ENCODE measurements at places on chromosomes 11 and 22.

DNA sequence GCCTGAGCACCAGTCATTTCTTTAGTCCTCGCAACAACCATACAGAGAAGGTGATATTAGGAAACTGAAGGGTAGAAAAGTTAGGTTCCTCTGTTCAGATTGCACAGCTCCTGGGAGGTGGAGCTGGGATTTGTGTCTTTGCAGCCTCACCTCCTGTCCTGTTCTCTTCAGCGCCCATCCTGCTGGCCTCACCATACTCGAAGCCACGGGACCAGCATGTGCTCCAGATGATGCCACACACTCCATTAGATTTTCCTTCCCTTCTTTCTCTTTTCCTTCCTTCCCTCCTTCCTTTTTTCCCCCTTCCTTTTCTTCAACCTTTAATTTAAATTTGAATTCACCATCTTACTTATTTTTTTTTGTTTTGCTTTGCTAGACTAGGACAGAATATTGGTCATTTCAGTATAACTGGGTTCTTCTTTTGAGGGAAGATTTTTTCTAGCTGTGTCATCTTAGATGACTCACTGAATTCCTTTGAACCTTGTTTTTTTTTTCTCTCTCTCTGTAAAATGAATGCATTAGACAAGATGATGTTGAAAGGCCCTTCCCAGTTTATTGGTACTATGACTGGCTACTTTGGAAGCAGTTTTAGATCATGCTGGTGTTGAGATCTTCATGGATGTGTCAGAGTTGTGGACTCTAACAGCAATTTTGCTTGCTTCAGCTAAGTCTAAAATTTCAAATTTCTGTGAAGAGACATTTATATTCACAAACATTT is 662.5 kb upstream of the TENM4 start:
- no peak for DNase-seq

- no peak for DNase-seq
Observed at GRCh38 chr22:45934659-45935341, 42.2 kb downstream of the WNT7B start.

DNA sequence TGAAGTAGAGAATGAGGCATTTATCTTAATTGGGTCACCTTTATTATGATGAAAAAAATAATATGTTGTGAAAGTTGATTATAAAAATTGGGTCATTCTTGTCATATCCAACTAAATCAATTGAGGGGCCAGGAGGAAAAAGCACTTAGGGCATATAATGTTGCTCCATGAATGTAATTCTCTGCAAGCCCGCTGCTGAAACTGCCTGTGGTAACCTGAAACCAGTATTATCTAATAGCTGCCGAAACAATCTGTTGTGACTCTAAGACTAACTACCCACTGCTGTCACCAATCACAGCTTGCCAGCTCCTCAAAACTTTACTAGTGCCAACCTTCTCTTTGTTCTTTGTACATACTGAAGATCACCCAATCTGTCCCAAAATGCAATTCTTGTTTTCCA is 115.8 kb downstream of the ATG16L2 start:
- no peak for DNase-seq

DNA sequence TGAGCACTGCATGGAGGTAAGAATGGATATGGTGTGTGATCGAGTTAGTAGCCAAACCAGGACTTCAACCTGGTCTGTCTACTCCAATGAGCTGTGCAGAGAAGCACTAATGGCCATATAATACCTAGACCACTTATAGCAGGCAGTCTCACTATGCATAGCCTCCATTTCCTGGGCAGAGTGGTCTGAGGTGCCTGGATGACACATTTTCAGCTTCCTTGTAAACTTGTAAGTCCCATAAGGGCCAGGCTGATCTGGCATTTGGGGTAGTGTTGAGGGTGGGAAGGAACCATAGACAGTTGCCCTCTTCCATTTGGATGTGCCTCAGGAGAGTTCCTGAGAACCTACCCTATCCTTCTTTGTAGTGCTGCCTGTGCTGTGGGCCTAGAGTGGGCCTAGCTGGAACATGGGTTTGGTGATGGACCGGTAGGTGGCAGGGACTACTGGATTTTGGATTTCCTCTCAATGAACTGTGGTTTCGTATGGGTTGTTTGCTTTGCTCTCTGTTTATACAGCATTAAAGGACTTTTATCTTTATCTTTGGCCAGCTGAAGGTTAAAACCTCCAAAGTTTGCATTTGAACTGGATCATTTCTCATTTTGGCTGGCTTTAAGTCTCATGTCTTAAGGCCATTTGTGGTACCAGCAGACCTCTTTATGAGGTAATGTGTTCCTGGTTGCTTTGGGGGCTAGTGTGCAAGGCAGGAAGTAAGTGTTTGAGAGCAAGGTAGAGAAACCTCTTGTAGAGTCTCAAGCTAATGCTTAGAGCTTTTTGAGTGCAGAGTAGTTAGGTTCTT is 86.9 kb downstream of the STIM1 start:
- DNase-seq = no peak

- DNase-seq = no peak
Observed at GRCh38 chr11:110491577-110492320, 62.0 kb downstream of the FDX1 start.

- DNase-seq = no peak
Observed at GRCh38 chr22:27476729-27477128, 324.8 kb downstream of the MN1 start.

- peak; percentile 51 for DNase-seq
Observed at GRCh38 chr11:76234416-76235232, 28.3 kb upstream of the WNT11 start.

GRCh38 chr11:47183969-47184368 is 2.3 kb downstream of the PACSIN3 start:
- no peak for DNase-seq

- DNase-seq = no peak
Observed at GRCh38 chr11:13145461-13145860, 132.1 kb upstream of the BMAL1 start.

DNA sequence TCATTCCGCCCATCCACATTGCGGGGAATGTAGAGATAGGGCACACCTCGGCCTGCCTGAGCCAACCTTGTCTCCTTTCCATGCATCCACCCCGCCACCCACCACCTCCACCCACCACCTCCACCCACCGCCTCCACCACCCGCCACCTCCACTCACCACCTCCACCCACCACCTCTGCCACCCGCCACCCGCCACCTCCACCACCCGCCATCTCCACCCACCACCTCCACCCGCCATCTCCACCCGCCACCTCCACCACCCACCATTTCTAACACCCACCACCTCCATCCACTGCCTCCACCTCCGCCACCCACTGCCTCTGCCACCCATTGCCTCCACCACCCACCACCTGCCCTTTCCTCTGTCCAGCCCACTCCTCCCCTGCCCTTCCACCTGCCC is 78.4 kb downstream of the IGLL1 start:
- no peak for DNase-seq

DNA sequence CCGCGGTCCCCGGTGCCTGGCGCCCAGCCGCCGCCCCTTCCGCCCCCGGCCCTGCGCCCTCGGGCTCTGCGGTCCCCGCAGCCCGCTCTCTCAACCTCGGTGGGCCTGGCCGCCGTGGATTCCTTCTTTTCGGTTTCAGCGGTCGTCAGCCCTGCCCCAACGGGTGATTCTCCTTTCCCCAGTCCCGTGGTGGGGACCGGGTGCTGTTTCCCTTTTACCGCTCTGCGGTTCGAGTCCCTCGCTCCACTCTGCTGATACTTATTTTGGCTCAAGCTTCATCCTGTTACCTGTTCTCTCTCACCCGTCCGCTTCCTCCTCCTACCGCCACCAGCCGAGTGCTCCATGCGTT is 494 bp downstream of the ZDHHC5 start:
- DNase-seq = peak; percentile 41

DNA sequence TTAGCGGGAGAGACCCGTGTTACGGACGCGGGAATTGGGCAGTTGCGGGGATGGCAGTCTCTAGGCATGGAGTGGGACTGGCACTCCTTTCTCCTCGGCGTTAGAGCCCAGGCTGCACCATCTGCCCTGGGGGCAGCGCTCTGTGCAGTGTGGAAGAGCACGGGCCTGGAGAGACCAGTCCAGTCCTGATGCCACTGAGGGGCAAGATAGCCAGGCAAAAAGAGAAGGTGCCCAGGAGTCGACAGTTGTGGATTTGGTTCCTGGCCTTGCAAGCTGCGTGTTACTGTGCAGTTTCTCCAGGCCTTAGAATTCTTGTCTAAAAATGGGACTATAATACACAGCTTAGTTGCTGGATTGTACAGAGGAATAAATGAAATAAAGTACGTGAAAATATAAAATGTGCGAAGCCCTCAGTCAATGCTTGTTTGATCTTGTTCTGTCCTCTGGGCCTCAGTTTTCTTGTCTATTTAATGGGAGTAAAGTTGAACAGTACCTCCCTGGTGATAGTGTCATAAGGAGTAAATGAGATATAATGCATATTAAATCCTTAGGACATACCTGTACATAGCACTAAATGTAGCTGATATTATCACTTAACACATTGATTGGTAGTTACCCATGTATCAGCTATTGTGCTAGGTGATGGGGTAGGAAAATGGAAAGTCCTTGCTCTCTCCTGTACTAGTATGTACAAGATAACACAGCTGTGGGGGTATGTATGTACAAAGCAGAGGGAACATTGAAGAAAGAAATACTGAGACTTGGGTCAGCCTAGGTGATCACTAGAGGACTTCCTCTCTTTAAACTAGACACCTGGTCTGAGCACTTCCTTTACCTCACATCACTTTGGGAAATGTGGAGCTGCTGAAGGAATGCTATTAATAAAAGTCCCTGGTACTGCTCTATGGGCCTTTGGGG is 1.2 kb downstream of the ATXN10 start:
- no peak for DNase-seq

- DNase-seq = no peak
Observed at GRCh38 chr11:61764606-61765260, 12.3 kb downstream of the MYRF start.

- DNase-seq = no peak
Observed at GRCh38 chr11:93570759-93571413, 27.7 kb upstream of the SMCO4 start.

DNA sequence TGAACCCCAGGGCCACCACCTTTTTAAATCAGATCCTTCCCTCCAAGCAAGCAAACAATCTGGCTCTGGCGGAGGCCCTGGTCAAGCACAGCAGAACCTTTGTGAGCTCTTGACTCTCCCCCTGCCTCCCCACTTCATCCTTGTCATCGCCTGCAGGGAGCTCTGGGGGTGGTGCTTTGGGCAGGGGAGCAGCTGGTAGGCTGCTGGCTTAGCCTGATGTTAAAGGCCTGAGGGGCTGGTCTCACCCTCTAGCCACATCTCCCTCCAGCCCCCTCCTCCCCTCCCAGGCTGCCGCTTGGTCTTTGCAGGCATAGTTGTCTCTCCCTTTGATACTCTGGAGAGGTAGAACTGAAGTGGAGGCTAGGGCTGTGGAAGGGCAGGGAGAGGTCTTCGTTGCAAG is 50.9 kb downstream of the THAP12 start:
- DNase-seq = no peak

DNA sequence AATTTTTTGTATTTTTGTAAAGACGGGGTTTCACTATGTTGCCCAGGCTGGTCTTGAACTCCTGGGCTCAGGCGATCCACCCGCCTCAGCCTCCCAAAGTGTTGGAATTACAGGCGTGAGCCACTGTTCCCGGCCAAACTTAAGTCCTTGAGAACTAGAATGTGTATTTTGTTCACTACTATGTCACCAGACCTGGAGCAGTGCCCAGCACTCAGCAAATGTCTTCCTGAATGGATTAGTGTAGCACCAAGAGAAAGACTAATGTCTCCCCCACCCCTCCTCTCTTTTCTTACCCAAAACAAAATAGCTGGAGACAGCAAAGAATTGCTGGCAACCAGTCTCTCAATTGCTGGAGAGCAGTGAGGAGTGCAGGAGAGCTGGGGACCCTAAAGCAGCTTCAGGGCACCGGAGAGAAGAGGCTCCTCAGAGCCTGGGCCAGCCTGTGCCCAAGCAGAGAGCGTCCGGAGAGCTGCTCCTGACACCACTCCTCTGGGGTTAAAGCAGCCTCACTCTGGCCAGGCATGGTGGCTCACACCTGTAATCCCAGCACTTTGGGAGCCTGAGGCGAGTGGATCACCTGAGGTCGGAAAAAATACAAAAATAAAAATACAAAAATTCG is 14.9 kb downstream of the SLC25A18 start:
- DNase-seq = no peak

- DNase-seq = no peak
Observed at GRCh38 chr11:9276571-9276970, 11.4 kb upstream of the DENND5A start.

GRCh38 chr11:66470015-66470414 is 3.3 kb downstream of the PELI3 start:
- DNase-seq = no peak

DNA sequence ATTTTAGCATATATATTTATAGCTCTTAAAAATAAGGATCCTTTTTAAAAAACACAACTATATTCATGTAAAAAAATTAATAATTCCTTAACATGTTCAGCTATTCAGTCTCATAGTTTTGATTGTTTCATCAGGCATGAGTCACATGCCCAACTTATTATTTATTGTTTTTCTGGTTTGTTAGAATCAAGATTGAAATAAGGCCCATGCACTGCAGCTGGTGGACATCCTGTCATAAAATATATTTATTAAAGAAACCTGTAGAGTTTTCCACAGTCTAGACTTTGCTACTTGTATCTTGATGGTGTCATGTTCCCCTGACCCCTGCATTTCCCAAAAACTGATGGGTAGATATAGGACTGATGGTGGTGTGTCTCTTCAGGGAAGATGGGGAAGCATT is 77.4 kb downstream of the PARVA start:
- DNase-seq = no peak

DNA sequence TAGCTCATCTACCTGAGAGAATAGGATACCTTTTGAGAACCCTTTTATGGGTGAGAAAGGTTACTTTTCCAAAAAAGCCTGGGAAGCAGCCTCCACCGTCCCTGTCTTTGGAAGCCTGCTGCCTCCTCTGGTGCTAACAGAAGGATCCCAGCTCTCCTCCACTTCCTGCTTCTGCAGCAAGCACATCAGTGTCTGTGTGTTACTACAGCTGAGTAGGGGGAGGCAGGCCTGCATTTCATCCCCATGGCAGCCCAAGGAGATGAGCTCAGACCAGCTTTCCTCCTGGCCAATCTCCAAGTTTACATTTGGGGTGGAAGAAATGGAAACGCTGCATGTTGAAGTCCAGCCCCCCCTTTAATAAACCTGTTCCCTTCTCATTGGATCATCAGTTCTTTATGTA is 7.4 kb upstream of the CCDC34 start:
- DNase-seq = no peak

DNA sequence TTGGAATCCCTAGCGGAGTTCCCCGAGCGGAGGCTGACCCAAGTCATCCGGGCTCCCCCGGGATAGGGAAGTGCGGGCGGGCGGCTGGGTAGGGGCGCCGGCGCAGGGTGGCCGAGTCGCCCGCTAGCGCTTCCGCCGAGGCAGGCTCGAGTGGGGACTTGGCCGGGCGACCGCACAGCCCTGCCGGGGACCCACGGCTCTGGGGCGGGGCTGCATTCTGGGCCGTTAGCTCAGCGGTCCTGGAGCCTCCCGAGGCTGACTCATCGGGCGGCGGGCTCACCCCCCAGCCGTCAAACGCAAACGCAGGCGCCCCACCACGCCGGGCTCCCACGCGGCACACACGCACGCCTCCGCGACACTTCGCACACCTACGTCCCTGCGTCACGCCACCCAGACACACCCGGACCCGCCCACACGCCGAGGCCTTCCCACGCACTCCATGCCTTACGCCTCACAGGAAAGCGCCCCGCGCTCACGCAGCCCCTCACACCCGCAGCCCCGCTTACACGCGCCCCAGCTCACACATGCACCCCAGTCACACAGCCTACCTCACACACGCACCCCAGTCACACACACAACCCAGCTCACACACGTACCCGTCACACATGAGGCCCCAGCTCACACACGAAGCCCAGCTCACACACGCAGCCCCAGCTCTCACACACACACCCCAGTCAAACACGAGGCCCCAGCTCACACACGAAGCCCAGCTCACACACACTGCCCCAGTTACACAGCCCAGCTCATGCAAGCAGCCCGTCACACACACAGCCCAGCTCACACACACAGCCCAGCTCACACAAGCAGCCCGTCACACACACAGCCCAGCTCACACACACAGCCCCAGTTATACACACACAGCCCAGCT is 1.2 kb downstream of the PHLDB1 start:
- peak; percentile 63 for DNase-seq

Measured in activated CD4-positive, alpha-beta T cell treated with anti-CD3 and anti-CD28 coated beads, Interleukin-2, amount 50 U/mL, for 16 hours (primary cell).